ENCODE measurements at places on chromosomes 2 and 18.

- DNase-seq: peak; percentile 45
Measured at GRCh38 chr2:112701052-112701451, 19.8 kb upstream of the NT5DC4 start.

DNA sequence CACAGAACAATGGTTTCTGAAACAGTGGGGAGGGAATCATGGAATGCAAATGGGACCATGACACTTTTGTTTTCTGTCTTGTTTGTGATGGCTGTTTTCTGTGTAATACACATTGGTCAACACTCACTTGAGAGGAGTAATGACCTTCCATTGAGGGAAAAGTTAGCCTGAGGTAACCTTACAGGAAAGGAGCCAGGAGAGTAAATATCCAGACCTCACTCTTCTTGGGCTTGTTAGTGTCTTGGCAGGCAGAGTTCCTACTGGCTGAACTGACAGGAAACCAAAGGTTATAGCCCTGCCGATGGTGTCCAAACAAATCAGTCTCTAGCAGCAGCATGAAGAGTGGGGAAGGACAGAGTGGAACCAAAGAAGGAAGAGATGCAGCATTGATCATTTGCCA, 17.2 kb upstream of the RPRM start:
- DNase-seq: no peak

- no peak for DNase-seq
Measured at GRCh38 chr2:226308323-226308680, 491.3 kb downstream of the IRS1 start.

GRCh38 chr2:205731583-205731981, 49.3 kb downstream of the NRP2 start:
- no peak for DNase-seq

DNA sequence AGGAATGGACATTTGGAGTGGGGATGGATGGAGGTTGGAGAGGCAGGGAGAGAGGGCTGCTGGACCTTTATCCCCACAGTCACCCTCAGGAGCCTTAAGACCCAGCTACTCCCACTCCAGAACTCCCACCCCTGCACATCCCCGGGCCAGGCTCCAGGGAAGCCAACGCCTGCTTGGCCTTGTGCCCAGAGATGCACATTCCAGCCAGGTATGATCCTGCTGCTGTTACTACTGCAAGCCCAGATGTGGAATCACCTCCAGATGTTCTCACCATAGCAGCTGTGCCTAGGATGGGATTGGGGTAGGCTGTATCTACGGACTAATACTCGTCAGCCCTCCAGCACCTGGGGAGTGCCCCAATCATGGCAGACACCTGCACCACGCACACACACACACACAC, 71.7 kb downstream of the ZFP36L2 start:
- DNase-seq: no peak

GRCh38 chr2:5433855-5434254, 258.3 kb upstream of the SOX11 start:
- no peak for DNase-seq

DNA sequence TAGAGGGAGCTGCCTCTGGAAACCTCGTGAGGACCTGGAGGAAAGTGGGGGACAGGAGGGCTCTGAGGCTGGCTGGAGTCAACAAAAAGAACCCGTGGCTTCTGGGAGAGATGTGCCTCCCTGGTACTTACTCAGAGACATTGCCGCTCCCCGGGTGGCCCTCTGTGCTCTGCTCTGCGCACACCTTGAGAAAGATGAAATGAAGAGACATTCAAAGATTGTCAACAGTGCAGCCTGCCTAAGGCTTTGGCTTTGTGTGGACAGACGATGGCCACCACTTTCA, 14.5 kb downstream of the CYS1 start:
- no peak for DNase-seq

- no peak for DNase-seq
Measured at GRCh38 chr18:35861367-35862118, 110.9 kb upstream of the RMP24 start.

DNA sequence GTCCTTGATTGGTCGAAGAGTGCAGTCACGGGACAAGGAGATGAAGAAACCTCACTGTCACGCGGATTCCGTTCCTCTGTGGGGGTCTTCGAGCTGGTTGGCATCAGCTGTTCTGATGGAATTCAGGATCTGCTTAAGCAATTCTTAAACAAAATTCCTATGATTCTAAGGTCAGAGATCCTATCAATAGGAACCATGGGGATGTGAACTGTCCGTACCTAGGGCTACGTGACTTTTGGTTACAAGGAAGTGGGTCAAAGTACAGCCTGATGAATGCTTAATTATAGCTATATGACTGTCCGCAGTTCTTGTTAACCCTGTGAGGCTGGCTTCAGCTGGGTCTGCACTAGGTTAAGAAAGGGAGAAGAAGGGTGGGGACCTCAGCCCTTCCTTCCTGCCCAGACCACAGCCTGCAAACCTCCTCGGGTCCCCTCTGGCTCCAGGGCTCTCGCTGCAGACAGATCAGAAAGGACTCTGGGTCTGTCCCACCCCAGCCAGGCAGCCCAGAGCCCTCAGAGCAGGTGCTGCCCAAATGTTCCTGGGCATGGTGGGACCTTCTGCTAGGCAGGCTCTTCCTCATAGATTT, 44.2 kb upstream of the TAF1B start:
- peak; percentile 13 for DNase-seq

DNA sequence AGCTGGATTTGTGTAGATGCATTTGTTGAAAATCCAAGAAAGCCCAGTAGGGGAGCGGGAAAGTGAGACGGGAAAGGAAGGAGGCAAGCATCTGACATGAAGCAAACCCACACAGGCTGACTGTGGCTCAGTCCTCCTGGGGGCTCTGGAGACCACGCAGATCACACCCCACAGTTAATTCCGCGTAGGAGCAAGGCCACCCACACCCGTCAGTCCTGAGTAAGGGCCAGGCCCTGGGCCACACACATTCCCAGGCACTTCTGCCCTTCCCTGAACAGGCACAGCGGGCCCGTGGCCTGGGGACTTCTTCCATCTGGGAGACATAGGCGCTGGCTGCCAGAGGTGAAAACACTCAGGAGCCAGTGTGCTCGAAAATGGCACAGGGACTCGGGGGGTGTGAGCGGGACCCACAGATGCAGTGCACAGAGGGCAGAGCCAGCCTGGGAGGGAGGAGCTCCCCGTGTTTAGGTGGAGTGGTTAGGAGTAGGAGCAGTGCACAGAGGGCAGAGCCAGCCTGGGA, 19.4 kb upstream of the PRLH start:
- DNase-seq: no peak

- DNase-seq: no peak
Measured at GRCh38 chr2:120601566-120601965, 134.1 kb upstream of the GLI2 start.

GRCh38 chr2:213490087-213490486, 205.8 kb downstream of the SPAG16 start:
- no peak for DNase-seq

- no peak for DNase-seq
Measured at GRCh38 chr2:159971365-159972152, 90.9 kb downstream of the PLA2R1 start.

- no peak for DNase-seq
Measured at GRCh38 chr2:202408546-202409140, 32.5 kb downstream of the BMPR2 start.

DNA sequence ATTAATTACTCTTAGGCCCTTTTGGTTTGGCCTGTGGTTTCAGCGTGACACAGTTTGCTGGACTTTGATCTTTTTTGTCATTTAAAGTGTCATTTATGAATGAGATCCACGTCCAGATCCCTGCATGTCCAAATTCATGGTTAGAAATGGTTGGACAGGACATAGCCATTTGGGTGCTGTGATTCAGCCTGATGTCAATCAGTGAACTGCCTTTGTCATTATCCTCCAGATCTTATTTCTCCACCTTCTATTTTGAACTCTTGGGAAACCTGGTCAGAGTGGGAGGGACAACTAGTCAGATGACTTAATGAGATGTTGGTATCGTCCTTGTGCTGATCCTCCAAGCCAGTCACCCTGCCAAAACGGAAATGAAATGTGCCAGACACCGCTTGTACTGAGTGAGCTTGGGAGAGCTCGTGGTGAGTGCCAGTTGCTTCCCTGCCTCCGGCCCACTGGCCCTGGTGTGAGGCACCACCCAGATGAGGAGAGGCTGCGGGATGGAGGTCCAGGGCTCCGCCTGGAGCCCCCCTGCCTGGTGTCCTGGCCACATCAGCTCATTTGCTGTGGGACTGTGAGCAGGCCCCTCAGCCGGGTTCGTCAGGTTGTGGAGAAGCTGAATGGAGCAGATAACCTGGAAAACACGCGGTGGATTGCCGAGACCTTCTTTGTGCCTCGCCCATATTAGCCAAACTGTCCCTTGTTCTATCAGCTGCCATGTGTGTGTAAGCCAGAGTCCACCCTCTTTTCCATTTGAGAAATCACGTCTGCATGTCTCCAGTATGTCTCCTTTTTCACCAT, 70.1 kb downstream of the DGKD start:
- no peak for DNase-seq

GRCh38 chr2:128727914-128728313, 409.2 kb upstream of the HS6ST1 start:
- DNase-seq: no peak

DNA sequence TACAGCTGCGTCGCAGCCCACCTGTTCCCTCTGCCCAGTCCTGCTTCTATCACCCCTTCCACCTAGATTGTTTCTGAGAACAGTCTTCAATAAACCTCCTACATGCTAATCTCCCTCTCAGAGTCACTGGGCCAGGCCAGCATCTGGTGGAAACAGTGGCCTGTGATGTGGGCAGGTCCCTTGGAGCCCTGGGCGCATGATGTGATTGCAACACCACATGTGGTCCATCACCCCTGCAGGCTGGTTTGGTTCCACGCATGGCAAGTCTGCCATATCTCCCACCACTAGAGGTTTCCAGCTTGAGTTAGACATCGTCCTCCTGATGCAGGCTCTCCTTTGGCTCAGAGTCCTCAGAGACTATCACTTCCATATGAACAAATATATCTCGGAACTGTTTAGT, 83.5 kb downstream of the PRKCE start:
- DNase-seq: no peak

- no peak for DNase-seq
Measured at GRCh38 chr2:119068154-119068725, 90.3 kb downstream of the C1QL2 start.

DNA sequence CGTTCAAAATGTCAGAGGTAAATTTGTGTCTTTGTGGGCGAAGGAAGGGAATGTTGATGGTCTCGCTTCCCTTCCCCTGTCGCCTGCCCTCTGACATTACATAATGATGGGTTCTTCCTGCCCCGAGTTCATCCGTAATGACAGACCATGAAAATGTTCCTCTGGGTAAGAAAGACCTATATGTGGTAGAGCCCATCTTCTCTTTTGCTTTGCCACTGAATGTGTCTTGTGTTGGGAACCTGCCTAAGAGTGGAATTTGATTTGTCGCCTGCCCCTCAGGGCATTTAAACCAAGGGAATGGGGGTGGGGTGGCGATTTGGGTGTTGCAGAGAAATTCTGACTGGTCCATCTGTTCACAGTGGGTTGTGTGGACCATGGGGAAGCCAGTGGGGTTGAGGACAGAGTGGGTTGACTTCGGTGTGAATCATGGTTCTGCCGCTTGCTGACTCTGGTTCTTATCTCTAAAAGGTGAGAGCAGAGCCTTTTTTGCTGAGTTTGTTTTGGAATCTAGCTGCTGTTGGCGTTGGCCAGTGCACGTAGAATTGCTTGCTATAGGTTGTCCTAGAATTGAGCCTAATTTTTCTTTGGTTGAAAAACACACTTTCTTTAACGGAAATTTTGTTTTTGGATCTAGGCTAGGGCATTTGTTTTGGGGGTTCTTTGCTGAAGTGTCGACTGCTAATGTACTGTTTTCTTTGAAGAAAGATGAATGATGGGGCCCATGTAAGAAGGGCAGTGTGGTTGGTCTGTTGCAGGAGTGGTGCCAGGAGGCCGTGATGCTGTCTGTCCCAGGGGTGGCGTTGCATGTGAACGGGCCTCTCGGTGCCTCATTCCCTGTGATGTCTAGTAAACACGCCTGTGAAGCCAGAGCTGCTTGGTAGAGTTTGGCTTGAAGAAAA, 1.3 kb downstream of the INPP4A start:
- DNase-seq: no peak

DNA sequence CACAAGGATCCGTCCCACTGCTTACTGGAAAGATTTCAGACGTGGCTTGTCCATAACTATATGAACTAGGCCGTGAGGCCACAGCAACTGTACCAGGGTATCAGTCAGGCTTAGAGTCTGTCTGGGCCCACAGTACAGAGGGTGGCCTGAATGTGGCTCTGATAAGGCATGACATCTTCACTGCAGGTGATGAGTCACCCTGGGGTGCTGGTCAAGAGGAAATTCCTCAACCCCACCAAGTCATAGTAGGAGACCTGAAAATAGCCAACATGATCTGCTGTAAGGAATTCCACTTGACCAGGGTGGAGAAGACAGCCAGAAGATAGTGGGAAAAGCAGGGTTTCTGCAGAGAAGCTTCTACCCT, 107.7 kb downstream of the INHBB start:
- no peak for DNase-seq

- no peak for DNase-seq
Measured at GRCh38 chr2:94870440-94871225, 597 bp upstream of the TEKT4 start.

GRCh38 chr2:214853906-214854305, 44.4 kb upstream of the BARD1 start:
- DNase-seq: no peak

- no peak for DNase-seq
Measured at GRCh38 chr2:48380989-48381625, 148.8 kb upstream of the STON1 start.

- no peak for DNase-seq
Measured at GRCh38 chr18:6785001-6785400, 55.5 kb downstream of the ARHGAP28 start.

Data from GDM1 (cell line).